ENCODE measurements at places on chromosomes 2 and 18. TPM values are rescaled to one million over a fixed set of nuclear protein-coding genes. Genes with fewer than 3 reads are reported as not detected.

CDH2 gene
- total RNA-seq, result 1.5 TPM

HMSD gene
- 11.9 TPM for total RNA-seq

TTC31 gene
- total RNA-seq, result 26.2 TPM

ETAA1 gene
- 12.2 TPM for total RNA-seq

POTEC gene
- total RNA-seq, result not detected

CD8B2 gene
- total RNA-seq, result not detected

CCDC178 gene
- total RNA-seq, result not detected

ABCB11 gene
- 2.1 TPM for total RNA-seq

UGT1A3 gene
- 6.0 TPM for total RNA-seq

TCF23 gene
- total RNA-seq, result not detected

RNF125 gene
- 0.50 TPM for total RNA-seq

ANKRD30B gene
- total RNA-seq, result not detected

PLGLB2 gene
- total RNA-seq, result 1.7 TPM

FN1 gene
- 133 TPM for total RNA-seq

SLC38A11 gene
- 0.57 TPM for total RNA-seq

IL1RL1 gene
- total RNA-seq, result not detected

COL4A3 gene
- total RNA-seq, result 17.6 TPM

GCG gene
- not detected for total RNA-seq

C2orf80 gene
- total RNA-seq, result not detected

IL1RN gene
- total RNA-seq, result 19.4 TPM

CYS1 gene
- total RNA-seq, result 4.8 TPM

FAP gene
- total RNA-seq, result 2.1 TPM

SCYGR8 gene
- not detected for total RNA-seq

ZNF513 gene
- 13.1 TPM for total RNA-seq

TUBB8B gene
- 0.35 TPM for total RNA-seq

HOXD1 gene
- not detected for total RNA-seq

MRPL19 gene
- total RNA-seq, result 53.3 TPM

PPP1R1C gene
- 2.7 TPM for total RNA-seq

HSBP1L1 gene
- total RNA-seq, result 17.9 TPM

KCNK3 gene
- not detected for total RNA-seq

IER3IP1 gene
- 20.4 TPM for total RNA-seq

KLF11 gene
- 6.9 TPM for total RNA-seq

CLIP4 gene
- total RNA-seq, result 184 TPM

ABCG5 gene
- total RNA-seq, result 0.66 TPM

ITPRIPL1 gene
- 1.7 TPM for total RNA-seq

AGAP1 gene
- total RNA-seq, result 63.8 TPM

WBP1 gene
- total RNA-seq, result 61.6 TPM

VIT gene
- not detected for total RNA-seq

NOL4 gene
- total RNA-seq, result not detected

PAIP2B gene
- 4.0 TPM for total RNA-seq

RNF152 gene
- total RNA-seq, result 1.0 TPM

MFSD2B gene
- total RNA-seq, result not detected

PTPN4 gene
- 52.4 TPM for total RNA-seq

DNER gene
- total RNA-seq, result 1.1 TPM

LRPPRC gene
- 135 TPM for total RNA-seq

IL18R1 gene
- 1.5 TPM for total RNA-seq

DSG2 gene
- total RNA-seq, result 194 TPM

COL4A4 gene
- total RNA-seq, result 19.4 TPM

TMEM17 gene
- total RNA-seq, result 3.3 TPM

MARCO gene
- total RNA-seq, result not detected

Data from Calu3 (cell line).